Kasumi-1 (cell line): ENCODE measurements at places on chromosomes 1 and 21.

DNA sequence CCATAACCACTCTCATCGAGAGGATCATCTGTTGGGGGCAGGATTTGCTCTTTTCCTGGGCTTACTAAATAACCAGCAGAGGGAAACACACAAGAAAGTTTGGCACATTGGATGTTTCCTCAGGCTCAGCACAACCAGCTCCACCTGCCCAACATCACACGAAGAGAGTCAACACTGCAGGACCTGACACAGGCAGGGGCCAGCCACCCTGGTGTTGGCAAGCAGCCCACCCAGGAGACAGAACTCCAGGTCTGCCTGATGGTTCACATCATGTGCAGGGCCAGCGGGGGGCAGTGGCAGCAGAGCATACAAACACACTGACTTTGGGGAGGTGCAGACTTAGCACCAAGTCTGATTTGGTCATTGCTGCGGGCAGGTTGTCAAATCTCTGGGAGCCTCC, 182.3 kb upstream of the GALNT2 start:
- DNase-seq = no peak

DNA sequence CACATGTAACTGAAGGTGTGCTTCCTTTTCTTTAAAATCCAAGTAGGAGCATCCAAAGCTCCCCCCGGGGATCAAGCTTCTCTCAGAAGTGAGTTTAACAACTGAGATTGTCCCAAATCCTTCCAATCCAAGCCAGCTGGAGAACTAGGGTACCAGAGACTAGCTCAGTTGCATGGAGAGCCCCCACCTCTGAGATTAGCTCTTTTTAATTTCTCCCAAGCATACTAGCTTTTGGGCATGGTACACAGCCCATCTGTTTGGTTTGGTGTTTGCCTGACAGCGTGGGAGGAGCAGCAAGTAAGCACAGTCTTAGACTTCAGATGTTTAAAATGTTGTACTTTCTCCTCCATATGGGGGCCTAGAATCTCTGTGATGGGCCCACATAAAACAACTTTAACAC, 142.8 kb downstream of the ASTN1 start:
- DNase-seq = no peak

- peak; percentile 53 for DNase-seq
Observed at GRCh38 chr1:153832293-153832692, 57.1 kb downstream of the SLC27A3 start.

DNA sequence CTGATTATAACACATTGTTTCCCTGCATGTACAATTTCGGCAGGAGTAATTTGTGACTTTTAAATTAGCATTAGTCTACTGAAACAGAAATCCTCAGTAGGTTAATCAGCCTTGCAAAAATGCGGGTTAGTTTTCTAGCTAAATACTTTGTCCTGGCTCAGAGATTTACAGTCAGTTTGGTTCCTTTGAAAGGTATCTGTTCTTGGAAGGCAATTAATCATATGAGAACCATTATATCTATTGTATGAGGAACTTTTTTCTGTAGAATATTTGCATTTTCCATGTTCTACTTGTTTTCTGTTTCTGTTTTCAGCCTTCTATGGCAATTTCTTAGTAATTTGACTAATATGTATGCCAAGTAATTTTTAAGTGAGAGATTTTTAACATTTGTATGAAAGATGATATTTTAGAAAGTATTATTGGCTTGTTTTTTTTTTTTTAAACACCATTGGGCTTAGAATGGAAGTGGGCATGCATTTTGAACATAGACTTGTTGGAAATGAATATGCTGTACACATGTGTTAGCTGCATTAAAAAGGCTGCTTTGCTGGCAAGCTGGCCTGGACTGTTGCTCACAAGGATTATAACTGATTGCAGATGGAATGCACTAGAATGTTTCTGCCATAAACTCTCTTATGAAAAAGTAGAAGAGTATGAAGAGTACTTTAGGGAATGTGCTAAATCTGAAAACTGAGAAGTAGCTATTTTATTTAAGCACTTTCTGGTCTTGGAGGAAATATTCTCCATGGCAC, 26.2 kb downstream of the KIF1B start:
- DNase-seq = no peak

DNA sequence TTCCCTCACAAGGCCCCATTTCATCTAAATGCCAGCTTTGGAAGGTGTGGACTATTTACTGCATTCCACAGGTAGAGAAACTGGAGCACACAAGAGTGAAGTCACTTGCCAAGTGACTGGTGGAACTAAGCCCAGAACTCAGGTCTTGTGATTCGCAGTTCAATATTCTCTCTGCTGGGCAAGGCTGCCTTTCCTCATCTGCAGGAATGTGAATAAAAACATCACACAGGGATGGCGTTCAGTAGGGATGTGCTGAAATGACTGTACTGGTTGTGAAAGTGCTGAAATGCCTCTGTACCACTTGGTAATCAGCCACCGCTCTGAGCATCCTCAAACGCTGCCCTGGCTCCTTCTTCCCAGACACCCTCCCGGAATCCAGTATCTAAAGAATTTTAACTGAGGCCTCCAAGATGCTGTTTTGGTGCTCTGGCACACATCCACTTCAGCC, 145.6 kb downstream of the HIVEP3 start:
- DNase-seq = no peak

GRCh38 chr1:3069491-3070308, 697 bp downstream of the PRDM16 start:
- no peak for DNase-seq

DNA sequence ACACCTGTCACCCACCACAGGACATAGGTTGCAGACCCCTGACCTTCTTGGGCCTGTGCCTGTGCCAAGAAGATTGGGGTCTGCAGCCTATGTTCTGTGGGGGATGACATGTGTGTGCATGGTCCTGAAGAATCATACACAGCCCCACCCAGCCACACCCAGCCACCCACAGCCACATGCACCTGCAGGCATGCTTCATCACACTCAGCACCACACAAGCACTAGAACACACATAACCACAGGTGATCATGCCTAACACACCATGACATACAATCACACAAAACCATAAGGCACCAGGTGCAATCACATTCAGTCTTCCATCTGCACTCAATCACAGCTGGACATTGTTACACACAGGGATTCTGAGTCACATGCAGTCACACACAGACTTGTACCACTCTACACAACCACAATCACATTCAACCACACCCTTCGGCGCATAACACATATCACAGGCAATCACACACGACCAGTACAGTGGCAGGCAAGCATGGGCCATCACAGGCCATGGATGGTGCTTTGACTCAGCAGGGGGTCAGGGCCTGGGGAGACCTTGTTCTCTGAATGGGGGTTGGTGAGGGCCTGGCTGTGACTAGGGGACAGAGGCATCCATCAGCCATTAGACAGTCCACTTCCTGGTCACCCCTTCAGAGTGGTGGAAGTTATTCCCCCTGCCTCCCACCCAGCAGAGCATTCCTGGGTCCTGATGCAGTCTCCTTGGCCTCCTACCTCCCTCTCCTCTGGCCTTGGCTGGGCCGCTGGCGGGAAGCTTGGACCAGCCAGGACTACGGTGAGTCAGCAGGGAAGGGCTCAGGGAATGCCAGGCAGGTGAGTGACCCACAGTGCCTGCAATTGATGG, 44.3 kb upstream of the EPS8L3 start:
- no peak for DNase-seq

GRCh38 chr1:64320470-64320869, 117.0 kb downstream of the UBE2U start:
- no peak for DNase-seq

- no peak for DNase-seq
Observed at GRCh38 chr1:200899954-200900867, 5.5 kb downstream of the INAVA start.

DNA sequence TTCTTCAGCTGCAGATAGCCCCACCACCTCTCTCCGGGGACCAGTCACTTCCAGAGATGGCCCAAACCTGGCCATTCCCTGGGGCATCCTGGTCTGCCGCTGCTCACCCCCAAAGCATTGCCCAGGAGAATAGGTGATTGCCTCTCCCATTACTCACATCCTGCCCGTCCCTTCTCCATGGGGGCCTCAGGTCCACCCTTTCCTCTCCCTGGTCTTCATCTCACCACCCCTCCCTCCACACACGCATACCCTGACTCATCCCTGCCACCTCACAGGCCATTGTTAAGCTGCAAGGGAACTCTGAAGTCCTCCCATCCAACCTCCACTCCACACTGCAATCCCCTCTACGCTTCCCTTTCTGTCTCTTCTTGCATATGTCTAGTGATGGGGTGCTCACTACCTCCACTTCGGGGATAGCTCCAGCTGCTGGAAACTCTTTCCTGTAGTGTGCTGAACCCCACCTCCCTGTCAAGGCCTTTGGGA, at the start of gene PLEKHG5:
Gene PLEKHG5 (minus strand): TSS at position 188 of the 483 bp plus-strand sequence. CDS start 14,096 bp downstream, outside the sequence.
- DNase-seq = no peak
